ENCODE measurements at places on chromosomes 16 and 17.
A peak's percentile ranks its signal among the peaks of the same experiment; 100 is the strongest.

DNA sequence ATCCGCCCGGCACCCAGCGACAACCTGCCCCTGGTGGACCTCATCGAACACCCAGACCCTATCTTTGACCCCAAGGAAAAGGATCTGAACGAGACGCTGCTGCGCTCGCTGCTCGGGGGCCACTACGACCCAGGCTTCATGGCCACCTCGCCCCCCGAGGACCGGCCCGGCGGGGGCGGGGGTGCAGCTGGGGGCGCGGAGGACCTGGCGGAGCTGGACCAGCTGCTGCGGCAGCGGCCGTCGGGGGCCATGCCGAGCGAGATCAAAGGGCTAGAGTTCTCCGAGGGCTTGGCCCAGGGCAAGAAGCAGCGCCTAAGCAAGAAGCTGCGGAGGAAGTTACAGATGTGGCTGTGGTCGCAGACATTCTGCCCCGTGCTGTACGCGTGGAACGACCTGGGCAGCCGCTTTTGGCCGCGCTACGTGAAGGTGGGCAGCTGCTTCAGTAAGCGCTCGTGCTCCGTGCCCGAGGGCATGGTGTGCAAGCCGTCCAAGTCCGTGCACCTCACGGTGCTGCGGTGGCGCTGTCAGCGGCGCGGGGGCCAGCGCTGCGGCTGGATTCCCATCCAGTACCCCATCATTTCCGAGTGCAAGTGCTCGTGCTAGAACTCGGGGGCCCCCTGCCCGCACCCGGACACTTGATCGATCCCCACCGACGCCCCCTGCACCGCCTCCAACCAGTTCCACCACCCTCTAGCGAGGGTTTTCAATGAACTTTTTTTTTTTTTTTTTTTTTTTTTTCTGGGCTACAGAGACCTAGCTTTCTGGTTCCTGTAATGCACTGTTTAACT is 1.0 kb downstream of the NOG start:
- no peak for DNase-seq

GRCh38 chr17:15341385-15341849 is at the start of gene TEKT3:
TSS of gene TEKT3 (minus strand) at chr17:15341597. CDS start at chr17:15331585, 10,012 bp downstream.
- DNase-seq: peak; percentile 15

- DNase-seq: no peak
These were observed 18.5 kb upstream of the APRT start for GRCh38 chr16:88830258-88830657.

DNA sequence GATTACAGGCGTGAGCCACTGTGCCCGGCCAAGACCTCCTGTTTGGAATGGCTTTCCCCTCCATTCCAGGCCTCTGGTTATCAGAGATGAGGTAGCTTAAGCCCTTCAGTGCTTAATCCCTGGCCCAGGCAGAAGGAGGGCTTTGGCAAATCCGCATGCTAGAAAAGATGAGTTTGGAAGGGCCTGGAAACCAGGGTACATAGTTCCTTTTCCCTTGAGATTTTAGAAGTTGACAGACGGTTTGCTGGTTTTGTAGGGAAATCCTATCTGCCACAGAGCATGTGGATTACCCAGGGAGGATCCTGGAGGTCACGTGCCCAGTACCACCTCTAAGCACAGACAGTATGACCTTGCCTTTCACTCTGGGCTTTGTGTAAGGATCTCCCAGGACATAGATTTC is 114.7 kb upstream of the CACNG3 start:
- no peak for DNase-seq

- no peak for DNase-seq
These were observed 26.6 kb upstream of the ST6GALNAC1 start for GRCh38 chr17:76670020-76670717.

- DNase-seq: no peak
These were observed 102.8 kb upstream of the PLCG2 start for GRCh38 chr16:81676066-81676882.

DNA sequence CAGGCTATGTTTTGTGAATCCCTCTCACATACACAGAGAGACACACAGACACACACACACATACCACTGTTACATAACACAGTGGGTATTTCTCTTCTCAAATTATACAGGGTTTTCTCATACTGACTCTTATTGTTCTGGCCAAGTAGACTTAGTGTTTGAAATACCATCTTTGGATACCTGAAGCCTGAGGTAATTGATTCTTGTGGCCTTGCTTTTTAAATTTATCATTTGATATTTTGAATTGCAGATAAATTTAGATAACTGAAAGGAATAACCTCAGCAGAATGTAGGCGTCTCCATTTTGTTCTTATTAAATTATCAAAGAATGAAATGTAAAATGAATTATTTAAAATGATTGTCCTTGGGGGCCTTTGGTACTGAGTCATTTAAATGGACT is 223.8 kb downstream of the LGALS9B start:
- DNase-seq: no peak

- DNase-seq: no peak
These were observed 20.6 kb upstream of the COL1A1 start for GRCh38 chr17:50221864-50222545.

GRCh38 chr17:21104608-21105007 is 22.2 kb upstream of the DHRS7B start:
- DNase-seq: no peak

GRCh38 chr16:68190736-68191510 is 45.0 kb downstream of the ESRP2 start:
- DNase-seq: no peak

GRCh38 chr16:11079652-11080187 is 135.4 kb downstream of the CLEC16A start:
- no peak for DNase-seq

GRCh38 chr16:88406096-88407041 is 23.6 kb downstream of the ZNF469 start:
- DNase-seq: no peak

DNA sequence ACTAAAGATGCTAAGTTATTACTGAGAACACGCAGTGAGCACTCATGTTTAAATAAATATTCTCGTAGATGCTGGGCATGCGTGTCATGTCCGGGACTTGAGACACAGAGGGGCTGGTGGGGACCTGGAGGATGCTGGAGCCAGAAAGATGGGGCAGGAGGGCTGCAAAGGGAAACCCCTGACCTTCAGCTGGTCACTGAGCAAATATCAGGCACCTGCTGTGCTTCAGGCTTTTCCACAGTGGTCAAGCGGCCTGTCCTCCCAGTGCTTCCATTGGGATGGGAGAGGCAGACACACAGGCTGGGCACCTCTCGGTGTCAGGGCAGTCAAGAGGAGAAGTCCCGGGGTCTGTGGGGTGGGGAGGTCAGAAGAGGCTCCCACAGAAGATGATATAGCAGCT is 211.4 kb downstream of the GSG1L start:
- DNase-seq: no peak

DNA sequence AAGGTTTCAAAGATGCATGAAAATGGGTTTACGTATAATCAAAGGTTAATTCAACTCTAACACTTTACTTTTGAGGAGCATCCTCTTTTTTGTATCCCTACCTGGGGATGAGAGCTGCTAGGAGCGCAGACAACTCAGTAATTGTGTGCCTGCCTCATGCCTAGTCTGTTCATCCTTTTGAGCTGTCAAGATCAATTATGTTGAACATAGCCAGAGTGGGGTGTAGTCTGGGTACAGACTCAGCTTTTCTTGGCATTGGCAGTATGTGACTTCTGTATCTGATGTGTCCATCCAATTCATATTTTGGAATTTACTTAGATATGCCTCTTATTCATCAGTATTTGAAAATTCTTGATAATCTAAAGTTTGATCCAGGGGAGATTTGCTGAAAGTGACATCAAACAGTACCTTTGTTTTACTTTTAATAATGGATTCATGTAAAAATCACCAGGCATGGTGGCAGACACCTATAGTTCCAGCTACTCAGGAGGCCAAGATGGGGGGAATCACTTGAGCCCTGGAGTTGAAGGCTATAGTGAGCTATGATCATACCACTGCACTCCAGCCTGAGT is 24.1 kb downstream of the PRKCA start:
- DNase-seq: no peak

- DNase-seq: no peak
These were observed 13.1 kb upstream of the SEZ6 start for GRCh38 chr17:29018788-29019474.

Measured in stimulated activated CD4-positive, alpha-beta T cell treated with anti-CD3 and anti-CD28 coated beads, Interleukin-1b, Interleukin-23, amount 100 ng/mL, for 24 hours (primary cell).